ENCODE measurements at places on chromosomes 13 and 19.

DNA sequence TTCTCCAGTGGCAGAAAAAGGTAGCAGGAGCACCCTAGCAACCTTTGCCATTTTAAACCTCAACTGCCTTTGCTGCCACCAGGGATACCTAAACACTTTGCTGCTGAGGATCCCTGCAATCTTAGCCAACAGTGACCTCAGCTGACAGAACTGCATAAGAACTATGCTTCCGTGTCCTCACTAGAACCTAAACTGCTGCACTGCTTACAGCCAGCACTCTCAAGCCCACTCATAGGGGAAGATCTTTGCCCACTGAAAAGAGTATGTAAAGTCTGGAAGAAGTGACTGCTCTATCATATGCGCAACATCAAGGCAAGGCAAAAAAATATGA is 270.0 kb upstream of the PCDH20 start:
- DNase-seq = no peak

DNA sequence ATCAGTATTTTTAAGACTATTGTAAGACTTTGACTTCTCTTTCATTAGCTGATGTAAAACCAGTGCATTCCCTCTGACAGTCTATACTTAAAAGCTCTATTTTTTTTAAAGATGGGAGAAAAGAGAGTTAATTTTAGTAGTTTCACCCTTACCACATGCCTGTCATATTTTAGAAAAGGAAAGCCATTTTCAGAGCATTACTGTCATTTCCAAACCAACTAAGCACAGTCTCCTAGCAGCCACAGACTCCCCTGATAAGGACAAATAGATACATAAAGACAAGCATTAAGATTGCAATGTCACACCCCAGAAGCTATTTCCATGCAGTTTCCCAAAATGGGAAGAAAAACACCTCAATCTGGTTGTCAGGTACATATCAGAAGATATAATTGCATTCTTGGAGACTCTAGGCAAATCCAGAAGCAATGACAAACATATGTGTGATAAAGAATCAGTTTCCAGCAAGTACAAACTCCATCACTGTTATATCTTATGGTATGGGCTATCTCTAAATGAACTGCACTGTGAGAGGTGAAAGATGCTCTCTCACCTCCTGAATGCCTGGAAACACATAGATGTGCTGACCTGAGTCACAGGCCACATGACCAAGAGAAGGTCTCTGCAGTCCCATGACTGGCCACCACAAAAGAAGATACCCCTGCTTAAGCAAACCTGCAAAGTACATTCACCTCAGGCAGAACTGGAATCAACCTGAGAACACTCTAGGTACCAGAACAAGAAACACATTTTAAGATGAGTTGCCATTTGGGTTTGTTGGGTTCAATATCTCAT is 303.3 kb downstream of the POU4F1 start:
- DNase-seq = no peak

- no peak for DNase-seq
These were observed 16.2 kb downstream of the ZNF71 start for GRCh38 chr19:56611288-56611687.

DNA sequence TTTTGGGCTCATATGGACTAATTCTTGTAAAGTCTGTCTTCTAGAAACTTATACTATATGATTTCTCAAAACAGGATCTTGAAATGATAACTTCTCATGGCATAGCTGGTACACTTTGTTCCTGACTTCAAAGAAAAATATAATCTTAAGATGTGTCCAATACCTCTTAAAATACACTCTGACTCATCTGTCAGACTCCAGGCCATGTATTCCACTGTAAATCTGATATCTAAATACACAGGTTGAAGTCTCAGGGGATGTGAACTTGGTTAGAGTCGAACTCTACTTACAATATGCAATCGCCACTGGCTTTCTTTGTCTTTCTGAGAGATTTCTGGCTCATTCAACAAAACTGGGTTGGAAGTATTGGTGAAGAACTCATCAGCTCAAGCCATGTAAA is 99.8 kb downstream of the LACC1 start:
- DNase-seq = no peak

DNA sequence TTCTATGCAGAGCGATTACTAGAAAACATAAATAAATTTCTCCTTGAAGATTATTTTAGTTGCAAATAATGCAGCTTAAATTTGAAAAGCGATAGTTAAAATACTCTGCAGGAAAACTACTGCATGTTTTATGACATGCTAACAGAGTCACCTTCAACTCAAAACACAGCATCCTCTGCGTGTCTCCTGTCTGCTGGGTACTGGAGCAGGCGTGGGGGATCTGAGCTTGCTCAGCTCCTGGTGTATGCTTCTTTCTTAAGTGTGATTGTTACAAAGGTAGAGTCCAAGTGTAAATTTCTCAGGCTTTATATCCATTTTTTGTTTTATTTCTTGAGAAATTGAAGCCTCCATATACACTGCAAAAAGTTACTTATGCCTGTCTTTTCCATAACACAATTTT is 15.3 kb downstream of the SPATA13 start:
- no peak for DNase-seq

DNA sequence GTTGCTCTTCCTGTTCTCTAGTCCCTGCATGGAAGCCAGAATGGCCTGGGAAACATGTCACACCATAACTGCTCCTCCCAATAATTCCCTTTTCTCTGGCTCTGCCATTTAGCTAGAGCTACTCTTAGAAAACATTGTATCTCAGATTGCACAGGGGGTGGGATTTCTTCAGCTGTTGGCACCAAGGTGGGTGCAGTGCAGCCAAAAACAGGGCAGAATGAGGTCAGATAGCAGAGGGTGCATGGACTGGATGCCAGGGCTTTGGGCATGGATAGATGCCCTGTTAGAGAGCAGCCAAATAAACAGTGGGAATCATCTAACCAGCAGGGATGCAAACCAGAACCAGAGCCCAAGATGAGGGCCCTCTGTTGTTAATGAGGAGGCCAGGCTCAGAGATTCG is 4.9 kb upstream of the AMER2 start:
- no peak for DNase-seq

DNA sequence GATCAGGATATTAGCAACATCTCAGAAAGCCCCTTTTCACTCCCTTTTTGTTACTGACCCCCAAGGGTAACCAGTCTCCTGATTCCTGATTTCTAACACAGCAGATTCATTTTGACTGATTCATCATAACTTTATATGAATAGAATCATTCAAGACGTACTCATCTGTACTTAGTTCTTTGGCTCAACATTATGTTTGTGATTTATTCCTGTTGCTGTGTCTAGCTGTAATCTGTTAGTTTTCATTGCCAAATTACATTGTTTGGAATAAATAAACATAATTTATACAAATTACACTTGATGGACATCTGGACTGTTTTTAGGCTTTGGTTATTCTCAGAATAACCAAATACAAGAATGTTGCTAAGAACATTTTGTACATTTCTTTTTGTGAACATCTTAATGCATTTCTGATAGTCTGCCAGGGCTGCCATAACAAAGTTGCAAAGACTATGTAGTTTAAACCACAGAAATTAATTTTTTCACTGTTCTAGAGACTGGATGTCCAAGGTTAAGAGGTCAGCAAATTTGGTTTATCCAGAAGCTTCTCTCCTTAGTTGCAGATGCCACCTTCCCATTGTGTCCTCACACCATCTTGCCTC is 62.8 kb upstream of the EDNRB start:
- DNase-seq = no peak

DNA sequence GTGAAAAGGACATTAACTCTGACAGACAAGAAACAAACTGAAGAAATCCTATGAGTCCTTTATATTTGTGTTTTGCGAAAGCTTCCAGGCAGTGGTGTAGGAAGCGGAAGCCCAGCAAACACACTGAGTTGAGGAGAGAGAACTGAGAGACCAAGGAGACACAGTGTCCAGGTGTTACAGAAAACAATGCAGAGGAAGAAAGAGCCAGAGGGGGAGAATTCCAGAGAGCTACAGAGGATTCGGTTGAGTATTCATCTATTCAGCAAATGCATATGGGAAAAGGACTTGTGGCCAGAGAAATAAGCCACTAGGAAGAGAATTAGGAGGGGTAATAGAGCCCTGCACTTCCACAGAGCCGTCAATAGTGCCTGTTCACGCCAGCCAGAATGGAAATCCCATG is 183.5 kb downstream of the LIG4 start:
- DNase-seq = no peak

GRCh38 chr19:1817553-1818179 is 5.6 kb upstream of the ATP8B3 start:
- DNase-seq = no peak

- DNase-seq = no peak
These were observed 1.3 kb downstream of the ALG5 start for GRCh38 chr13:36997716-36998427.

- DNase-seq = no peak
These were observed 59.3 kb downstream of the TSHZ3 start for GRCh38 chr19:31289976-31290375.

- DNase-seq = no peak
These were observed at the start of gene MISP for GRCh38 chr19:750640-751423. Gene MISP (plus strand): TSS chr19:751112. CDS start chr19:756947, 5,835 bp downstream.

DNA sequence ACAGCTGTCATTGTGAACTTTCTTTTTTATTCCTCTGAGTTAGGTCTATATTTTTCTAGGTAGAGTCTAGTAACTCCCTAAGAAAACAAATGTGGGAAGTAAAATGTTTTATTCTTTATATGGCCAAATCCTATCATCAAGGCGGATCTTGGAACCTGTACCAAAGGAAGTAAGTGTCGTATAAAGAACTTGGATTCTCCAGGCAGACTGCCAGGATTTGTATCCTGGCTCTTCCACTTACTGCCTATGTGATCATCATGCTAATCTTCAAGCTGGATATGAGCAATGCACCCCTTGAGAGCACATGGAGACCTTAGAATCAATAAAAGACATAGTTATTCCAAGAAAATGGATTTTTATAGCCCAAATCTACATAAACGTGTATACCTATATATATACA is 286.5 kb downstream of the PCDH17 start:
- no peak for DNase-seq

DNA sequence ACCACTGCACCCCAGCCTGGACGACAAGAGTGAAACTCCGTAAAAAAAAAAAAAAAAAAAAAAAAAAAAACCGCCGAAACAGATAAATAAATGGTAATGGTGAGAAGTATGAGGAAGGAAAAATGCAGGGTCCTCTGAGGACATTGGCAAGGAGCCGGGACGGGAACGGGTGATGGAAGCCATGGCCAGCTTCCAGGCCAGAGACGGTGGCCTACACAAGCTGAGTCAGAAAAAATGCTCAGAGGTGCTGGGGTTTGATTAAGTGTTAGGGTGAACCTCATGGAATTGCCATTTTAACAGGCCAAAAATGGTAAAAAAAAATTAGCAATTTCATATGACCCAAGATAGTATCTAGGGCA is 866 bp upstream of the ZSWIM4 start:
- no peak for DNase-seq

GRCh38 chr13:74324338-74324737 is 190.1 kb upstream of the KLF12 start:
- DNase-seq = no peak

DNA sequence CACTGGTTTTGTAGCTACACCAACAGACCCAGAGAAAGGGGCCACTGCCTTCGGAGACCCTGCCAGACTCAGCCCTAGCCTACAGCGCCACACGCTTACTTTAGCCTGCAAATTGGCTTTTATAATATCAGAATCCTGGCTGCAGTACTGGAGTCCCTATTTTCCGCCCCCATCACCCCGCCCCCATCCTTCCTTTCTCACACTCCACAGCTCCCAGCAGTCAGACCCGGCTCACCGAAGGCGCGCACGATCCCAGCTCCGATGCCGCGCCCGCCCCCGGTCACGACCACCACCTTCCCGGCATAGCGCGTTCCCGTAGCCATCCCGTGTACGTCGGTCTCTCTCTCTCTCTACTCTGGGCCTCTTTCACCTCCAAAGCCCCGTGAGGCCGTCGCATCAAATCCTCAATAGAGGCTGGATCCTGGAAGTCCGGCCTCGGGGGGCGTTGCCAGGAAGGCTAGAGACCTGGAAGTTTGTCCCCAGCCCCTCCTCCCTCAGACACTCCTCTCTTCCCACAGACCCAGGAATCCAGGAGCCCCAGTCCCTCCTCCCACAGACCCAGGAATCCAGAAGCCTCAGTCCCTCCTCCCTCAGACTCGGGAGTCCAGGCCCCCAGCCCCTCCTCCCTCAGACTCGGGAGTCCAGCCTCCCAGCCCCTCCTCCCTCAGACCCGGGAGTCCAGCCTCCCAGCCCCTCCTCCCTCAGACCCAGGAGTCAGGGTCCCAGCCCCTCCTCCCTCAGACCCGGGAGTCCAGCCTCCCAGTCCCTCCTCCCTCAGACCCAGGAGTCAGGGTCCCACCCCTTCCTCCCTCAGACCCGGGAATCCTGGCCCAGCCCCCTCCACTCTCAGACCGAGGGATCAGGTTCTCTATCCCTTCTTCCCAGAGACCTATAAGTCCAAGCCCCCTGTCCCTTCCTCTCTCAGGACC is at the start of gene HSD17B14:
Gene HSD17B14 (minus strand): TSS at position 403 of the 929 bp plus-strand sequence. CDS start 80 bp downstream, at position 323.
- DNase-seq = no peak

- DNase-seq = peak; percentile 90
These were observed 9.5 kb downstream of the GPX4 start for GRCh38 chr19:1113030-1113985.

DNA sequence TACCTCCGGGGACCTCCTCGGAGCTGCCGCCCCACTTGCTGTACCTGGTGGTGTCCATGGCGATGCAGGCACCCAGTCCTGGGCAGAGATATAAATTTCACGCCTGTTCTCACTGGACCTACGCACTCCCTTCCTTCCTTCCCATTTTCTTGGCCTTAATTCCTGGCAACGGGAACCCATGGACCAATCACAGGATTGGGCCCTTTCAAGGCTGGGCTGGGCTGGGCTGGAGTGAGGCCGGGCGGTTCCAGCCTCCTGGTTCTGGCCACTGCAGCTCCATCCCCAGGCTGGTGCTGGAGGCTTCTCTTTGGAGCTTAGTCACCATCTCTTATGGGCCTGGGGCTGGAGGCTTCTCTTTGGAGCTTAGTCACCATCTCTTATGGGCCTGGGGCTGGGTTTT is at the start of gene CLEC4G:
Gene CLEC4G (minus strand): TSS at position 66 of the 400 bp plus-strand sequence. CDS start 8 bp downstream, at position 58.
- DNase-seq = no peak

DNA sequence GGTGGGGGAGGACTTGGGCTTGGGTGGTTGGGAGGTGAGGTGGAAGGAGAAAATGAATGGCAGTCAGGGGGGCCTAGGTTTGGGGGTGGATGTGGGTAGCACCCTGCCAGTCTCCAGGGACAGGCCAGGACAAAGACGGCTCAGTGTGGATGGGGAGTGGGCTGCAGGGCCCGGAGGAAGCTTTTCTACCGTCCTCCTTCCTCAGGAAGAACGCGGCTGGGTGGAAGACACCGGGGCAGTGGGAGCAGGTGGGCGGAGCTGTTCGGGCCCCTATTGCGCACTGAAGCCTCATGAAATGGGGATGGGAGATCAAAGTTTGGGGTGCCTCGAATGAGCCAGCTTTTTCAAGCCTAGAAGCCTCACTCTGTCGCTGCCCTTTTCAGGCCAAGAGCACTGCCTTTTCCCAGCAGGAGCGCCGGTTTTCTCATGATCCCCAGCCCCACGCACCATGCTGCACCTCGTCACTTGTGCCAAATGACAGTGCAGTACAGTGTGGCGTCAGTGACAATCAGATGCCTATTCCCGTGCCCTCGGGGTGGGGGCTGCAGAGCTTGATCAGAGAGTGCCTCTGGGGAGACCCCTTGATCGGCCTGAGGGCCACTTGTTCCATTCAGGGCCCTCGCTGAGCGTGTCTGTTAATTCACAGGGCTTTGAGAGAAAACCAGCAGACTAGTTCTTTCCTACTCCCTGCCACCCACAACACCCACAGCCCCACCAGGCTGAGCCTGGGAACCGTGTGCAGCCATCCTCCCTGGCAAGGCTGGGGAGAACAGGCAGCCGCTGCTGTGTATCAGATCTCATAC is 1.5 kb downstream of the CALM3 start:
- DNase-seq = peak; percentile 52
